Thymus (tissue), 14 donors: ENCODE measurements at places on chromosomes 1 and 21.

- DNase-seq = no peak
Observed at GRCh38 chr1:45640293-45640692, 16.4 kb upstream of the CCDC17 start.

DNA sequence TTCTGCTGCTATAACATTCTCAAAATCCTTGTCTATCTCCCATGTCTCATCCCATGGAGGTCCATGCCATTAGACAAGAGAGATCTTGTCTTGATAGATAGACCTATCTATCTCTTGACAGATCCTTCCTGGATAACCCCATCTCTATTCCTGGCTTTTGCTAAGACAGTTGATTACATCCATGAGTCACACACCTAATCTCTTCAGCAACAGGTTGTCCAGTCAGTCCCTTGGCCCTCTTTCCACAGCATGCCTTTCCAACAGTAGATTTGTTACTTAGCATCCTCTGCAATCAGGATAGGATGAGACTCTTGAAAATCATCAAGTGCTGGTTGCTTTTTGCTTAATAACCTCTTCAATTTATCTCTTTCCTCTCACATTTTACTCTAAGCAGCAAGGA, 46.6 kb downstream of the TRMT1L start:
- no peak for DNase-seq

DNA sequence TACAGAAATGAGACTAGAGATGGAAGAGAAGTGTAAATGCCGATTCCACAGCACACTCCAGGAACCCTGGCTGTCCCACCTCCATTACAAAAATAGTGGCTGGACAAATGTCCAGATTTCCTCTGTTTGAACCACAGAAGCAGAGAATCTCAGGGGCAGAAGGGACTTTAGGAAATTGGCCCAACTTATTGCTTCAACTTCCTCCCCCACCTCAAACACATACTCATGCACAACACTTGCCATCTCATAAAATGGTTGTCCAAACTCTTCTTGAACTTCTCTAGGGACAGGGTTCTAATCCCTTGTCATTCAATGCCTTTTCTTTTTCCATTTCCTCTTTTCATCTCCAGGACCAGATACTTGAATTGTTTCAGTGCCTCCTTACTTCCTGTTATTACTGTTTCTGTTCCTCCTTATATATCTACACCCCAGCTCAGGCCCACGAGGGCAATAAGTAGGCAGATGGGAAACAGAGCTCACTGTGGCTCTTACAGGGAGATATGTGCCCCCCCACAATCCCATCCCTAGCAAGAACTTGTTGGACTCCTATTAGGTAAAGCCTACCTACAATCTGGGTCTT, 8.5 kb upstream of the B4GALT3 start:
- no peak for DNase-seq

DNA sequence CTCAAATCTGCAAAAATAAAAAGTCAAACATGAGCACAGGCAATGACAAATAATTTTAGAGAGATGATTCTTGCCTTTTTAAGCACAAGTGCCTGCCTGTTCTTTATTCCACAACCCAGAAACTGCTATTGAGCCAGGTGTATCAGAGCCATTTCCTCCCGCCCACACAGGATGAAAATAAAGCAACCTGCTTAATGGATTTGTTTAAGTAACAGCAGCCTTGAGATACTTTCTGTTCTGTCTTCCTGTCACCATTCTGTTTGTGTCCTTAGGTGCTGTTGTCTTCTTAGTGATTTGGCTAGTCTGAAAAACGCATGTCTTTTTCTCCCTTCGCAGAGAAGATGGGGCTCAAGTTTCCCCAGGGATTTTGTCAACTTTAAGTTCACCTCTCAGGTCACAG, 11.4 kb downstream of the RPE65 start:
- DNase-seq = no peak

DNA sequence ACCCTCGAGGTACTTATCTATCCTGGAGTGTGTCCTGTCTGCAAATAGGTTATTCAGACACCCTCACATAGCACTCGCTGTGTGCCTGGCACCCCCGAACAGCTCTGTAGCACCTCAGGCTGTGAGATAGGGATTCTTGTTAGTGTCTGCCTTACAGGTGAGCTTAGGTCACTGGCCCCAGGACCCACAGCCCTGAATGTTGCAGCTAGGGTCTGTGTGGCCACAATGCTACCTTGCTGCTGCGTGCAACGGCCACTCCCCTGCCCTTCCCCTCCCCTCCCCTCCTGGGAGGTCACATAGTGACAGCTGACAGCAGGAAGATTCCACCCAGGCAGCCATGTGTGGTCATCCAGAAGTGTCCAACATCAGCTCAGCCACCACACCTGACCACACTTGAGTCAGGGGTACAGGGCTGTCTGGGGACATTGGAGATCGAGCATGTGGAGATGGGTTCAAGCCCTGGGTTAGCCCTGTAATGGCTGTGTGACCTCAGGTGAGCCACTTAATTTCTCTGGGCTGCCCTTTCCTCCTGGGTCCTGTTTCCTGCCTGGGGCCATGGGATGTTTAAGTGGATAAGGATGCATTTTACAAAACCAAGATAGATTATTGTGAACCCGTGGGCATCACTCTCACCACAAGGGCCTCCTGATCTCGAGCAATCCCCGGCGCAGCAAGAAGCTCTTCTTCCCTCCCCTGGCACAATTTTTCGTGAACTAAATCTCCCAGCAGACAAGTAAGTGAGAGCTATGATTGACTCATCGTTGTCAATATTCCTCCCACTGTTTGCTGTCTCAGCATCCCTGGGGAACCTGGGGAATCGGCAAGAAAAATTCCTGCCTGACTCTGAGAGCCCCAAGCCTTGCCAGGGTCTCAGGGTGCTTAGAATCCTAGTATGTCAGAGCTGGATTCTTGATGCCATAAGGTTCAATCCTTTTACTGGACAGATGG, 208.7 kb downstream of the PTPRU start:
- no peak for DNase-seq

DNA sequence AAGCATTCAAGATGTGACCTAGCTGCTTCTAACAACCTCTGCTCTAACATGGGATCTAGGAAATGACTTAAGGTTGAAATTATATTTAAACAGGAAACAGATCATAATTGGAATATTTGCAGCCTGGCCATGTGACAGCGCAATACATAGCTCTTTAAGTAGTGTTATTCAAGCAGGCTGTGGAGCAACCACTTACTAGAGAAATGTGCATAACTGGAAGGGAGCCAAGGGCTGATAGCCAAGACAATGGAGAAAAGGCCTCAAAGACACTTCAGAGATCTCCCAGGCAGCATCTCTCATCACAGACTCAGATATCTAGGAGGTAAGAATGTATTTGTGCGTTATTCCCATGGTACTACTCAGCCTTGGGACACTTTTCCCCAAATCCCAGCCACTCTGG, 823.0 kb upstream of the PRMT6 start:
- DNase-seq = no peak

DNA sequence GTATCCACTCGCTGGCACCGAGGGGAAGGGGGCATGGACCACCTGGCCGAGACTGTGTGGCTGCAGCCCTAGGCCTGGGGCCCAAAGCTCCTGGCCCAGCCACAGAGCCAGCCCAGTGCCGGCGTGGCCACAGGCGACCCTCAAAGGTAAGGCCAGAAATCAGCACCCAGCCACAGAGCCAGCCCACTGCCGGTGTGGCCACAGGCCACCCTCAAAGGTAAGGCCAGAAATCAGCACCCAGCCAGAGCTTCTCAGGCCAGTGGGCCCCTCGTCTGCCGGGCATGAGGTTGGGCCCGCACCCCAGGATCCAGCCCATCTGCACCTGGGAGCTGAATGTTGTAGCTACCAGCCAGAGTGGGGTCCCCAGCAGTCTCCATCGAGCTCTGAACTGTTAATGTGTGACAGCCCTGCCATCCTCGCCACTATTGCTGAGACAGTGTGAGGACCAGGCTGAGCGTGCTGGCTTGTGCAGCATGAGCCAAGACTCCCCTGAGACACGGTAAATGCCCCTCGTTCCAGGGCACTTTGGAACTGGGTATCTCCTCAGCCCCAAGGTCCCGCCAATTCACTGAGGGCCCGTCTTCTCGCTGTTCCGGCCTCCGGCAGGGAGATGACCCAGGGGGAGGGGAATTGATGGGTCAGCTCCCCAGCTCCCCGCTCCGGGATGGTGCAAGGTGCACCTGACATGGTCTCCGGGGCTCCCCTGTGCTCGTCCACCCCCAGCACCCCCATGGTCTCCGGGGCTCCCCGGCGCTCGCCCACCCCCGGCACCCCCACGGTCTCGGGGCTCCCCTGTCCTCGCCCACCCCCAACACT, 4.7 kb upstream of the FTCD start:
- no peak for DNase-seq

DNA sequence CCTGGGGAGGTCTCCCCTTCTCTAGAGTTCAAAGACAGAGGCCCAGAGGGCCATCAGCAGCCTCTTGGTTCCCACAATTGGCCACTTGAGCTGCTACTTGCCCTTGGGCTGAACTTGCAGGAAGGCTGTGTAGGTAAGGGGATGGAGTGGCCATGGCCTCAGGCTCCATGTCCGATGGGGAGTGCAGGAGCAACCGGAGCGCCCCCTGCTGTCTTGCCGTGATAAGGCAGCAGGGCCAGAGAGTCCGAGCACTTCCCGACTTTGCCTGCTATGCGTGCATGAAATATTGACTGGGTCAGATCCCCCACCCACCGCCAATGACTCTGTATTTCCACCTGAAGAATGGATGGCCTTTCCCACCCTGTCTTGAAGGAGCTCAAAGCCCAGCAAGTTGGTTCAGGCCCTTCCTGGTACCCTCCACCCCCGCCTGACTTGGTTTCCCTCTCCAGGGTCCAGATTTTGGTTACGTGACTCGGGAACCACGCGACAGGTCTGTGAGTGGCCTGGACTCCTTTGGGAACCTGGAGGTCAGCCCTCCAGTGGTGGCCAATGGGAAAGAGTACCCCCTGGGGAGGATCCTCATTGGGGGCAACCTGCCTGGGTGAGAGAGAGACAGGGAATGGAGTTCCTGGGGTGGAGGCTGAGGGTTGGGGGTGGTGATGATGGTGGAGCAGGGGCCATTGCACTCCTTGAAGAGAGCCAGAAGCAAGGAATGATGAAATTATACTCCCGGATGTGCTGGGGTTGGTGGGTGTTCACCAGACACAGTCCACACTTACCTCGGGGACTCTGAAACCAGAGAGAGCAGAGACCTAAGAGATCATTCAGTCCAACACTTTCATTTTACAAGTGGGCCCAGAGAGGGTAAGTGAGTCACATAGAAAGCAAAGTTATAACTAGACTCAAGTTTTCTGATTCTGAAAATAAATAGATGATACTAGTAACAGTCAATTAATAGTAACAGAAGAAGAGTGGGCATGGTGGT, 25.6 kb downstream of the PADI3 start:
- peak; percentile 1 for DNase-seq

GRCh38 chr21:32790626-32791025, 19.1 kb upstream of the PAXBP1 start:
- DNase-seq = no peak

DNA sequence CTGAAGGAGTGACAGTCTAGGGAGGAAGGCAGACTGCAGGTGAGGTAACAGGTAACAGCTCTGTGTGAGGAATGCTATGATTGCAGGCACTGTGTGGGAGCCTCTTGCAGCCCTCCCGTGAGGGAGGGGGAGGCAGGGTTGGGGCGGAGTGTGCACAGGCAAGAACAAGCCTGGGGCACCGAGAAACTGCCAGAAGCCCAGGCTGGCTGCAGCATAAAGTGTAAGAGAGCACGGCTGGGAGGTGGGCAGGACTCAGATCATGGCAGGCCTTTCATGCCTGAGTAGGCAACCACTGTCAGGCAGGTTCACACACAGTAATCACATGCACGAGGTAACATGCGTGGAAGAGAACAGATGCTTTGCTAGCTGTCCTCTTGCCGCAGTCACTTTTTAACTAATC, 11.3 kb upstream of the RHEX start:
- no peak for DNase-seq

GRCh38 chr1:93330617-93331016, 15.1 kb upstream of the DR1 start:
- DNase-seq = no peak

GRCh38 chr21:46122237-46122671, 24.3 kb downstream of the COL6A2 start:
- DNase-seq = no peak

DNA sequence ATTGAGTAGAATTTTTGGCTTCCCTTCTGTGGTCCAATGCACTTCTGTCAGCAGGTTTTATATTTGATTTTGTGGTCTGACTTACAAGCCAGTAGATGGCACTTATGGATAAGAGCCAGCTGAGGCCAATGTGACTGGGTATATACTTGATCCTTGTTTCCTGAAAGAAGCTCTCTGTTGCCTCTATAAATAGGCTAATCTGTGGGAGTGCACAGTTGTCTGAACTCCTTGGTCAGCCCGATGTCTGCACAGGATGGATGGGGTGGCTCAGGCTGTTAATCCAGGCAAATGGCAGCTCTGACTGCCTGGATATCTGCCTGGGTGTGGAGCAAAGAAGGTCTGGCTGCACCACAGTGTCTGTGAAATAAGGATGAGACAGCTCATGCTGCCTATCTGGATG, 1183.7 kb upstream of the PRMT6 start:
- DNase-seq = no peak

- peak; percentile 55 for DNase-seq
Observed at GRCh38 chr1:53327182-53327913, 522 bp downstream of the LRP8 start.

DNA sequence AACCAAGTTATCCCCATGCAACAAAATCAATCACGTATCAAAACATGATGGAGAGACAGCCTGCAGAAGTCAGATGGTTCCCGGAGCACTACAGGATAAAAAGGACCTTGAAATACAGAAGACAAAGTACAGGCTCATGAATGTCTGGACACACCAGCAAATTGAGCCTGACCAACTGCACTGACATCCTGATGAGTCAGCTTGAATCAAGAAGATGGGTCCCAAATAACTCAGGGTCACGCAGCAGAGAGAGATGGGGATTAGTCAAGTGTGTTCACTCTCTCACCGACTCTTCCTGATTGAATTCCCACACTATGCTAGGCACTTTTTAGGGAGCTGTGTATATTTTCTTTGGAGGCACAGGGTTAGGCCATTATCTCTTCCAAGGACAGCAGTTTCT, 71.1 kb upstream of the DIRAS3 start:
- DNase-seq = no peak

DNA sequence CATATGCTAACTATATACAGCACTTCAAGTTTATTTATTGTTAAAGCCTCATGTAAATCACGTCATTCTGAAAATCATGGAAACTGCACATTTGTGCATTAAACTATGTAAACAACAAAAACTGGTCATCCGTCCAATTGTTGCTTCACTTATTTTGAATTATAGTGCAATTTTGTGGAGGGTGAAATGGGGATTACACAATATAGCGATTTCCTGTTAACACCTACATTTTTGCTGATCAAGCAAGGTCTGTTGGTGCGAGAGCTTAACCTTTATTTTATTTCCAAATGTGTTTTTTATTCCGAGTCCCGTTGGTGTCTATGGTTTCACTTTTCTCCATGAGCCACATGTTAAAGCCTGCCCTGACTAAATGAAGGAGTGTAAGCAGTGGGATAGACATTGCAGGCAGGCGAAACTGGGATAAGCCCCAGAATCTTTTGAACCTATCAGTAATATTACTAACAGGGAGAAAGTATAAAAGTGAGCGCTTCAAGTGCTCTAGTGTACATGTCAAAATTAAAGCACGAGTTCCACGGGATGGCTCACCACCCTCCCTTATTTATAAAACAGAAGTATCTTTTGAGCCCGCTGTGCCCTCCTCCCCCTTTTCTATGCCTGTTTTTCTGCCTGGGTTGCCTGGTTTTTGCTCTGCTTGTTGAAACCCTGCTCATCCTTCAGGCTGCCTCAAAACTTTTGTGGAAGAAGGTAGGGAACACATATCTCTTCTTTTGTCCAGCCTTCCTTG, 120.7 kb downstream of the NFIA start:
- no peak for DNase-seq
